ENCODE measurements at places on chromosomes 12 and 14. TPM values are rescaled to one million over a fixed set of nuclear protein-coding genes. Genes with fewer than 3 reads are reported as not detected.

DNA sequence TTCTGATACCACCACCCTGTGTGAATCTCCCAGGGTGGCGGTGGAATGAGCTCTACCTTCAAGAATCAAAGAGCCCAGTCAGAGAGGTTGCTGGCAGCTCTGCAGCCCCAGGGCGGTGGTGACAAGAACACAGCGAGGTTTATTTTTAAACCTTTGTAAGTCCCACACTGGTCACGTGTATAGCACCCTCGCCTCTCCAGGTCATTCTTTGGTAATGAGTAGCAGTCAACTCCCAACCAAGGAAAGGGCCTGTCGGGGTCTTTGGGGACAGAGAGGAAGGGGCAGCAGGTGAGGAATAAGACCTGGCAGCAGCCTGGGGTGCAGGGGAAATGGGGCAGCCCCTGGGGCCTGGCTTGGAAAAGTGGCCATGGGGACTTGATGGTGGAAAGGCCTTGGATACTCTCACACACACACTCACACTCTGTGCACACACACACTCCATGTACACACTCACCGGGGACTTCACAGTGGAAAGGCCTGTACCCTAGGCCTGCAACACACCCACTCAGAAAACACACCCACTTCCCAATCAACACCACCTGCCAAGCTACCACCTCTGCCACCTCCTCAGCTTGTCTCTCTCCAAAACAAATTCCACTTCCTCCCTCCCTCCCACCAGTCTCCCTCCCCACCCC, 178.6 kb downstream of the DPF3 start:
- H3K27ac ChIP-seq: no peak overlapping the region
- no peak overlapping the region for H3K4me3 ChIP-seq
- no peaks in the 10 kb centered on the region for H3K27me3 ChIP-seq
- H3K36me3 ChIP-seq: no peaks in the 10 kb centered on the region

GRCh38 chr12:21340403-21340802, 5.7 kb upstream of the SLCO1A2 start:
- no peak overlapping the region for H3K27ac ChIP-seq
- no peaks in the 10 kb centered on the region for H3K27me3 ChIP-seq
- H3K36me3 ChIP-seq: no peaks in the 10 kb centered on the region
- no peak overlapping the region for H3K4me3 ChIP-seq
- peaks cover 4% of the 10 kb centered on the region for H3K4me1 ChIP-seq
- DNase-seq: no peak

GRCh38 chr12:92574051-92574783, 128.6 kb upstream of the PLEKHG7 start:
- no peak overlapping the region for H3K4me3 ChIP-seq
- DNase-seq: peak; percentile 19
- no peak overlapping the region for H3K27ac ChIP-seq
- peaks cover 2% of the 10 kb centered on the region for H3K27me3 ChIP-seq

DNA sequence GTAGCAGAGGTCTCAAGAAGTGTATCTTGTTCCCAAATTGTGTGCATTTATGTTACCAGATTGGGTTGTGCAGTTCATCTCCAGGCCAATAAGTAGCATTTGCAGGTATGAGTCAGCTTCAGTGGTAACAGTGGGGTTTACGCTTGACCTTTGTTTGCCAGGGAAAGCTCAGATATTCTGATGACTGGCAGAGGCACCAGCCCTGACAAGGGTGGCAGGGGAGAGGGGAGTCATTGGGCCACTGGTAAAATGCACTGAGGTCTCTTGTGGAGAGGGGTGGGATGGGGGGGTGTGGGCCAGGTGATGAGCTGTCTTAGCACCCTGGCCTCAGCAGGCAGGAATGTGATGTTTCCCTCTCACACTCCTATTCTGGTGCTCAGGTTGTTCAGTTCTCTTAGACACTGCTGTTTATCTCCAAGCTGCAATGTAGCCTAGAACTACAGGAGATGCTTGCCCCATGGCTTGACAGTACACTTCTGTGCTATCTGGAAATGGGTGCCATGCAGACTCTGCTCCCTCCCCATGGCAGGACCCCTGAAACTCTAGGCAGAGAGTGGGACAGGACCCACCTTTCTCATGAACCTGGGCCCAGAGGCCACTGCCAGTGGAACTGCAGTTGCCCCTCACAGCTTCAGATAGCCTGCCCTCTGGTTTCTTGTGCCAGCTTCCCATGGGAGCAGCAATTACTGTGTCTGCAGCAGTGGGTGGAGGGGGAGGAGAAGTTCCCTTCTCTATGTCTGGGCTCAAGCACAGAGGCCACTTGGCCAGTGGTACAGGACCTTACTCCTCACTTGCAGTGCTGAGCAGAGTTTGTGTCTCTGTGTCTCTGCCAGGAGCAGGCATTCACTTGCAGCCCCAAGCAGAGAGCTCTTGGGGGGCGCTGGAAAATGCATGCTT, 31.9 kb downstream of the USP15 start:
- peaks cover 58% of the 10 kb centered on the region for H3K4me1 ChIP-seq
- H3K27ac ChIP-seq: no peak overlapping the region
- no peaks in the 10 kb centered on the region for H3K27me3 ChIP-seq
- H3K4me3 ChIP-seq: no peak overlapping the region
- DNase-seq: no peak

DNA sequence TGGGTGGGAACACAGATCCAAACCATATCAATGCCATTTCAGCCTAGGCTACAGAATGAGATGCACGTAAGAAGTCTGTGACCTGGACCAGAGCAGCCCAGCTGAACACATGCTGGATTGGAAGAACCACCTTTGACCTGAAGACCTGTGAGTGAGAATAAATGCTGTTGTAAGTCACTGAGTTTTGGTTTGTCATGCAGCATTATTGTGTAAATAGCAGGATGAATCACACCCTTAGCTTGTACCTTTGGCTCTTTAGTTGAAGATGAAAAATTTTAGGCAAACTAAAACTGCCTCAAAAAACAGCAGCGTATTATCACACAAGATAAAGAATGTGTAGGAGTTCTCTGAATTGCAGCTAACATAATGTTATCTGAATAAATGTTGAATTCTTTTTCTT, 199.4 kb upstream of the LRIG3 start:
- no peaks in the 10 kb centered on the region for H3K27me3 ChIP-seq
- DNase-seq: no peak
- H3K27ac ChIP-seq: no peak overlapping the region
- H3K36me3 ChIP-seq: no peaks in the 10 kb centered on the region

DNA sequence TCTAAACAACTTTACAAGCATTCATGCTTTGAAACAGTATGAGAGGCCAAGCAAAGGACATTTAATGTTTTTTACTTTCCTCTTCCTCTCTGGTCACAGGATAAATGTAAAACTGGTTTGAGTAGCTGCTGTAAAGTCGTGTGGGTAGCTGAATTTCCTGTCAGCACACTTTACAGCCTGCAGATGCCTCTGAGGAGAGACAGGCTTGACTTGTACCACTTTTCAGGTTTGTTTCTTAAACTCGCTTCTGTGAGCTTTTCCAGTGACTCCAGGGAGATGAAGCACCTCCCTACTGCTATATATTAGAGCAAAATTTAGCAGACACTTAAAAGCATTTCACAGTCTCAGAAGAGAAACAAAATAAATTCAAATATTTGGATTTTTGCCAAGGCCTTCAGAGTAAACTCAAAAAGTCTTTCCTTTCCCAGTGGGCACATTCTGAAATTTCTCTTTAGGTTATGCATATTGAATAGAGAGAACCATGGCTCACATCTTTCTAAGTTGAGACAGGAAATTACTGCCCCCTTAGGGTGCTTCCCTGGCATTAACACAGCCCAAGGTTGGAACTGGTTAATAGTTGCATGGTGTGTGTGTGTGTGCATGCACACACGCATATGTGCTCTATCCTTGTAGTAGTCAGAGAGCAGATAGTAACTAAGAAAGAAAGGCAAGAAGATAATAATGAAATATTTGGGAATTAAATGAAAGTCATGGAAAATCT, 557.3 kb upstream of the MIS18BP1 start:
- H3K27me3 ChIP-seq: no peaks in the 10 kb centered on the region
- no peak overlapping the region for H3K4me3 ChIP-seq
- H3K36me3 ChIP-seq: no peaks in the 10 kb centered on the region
- H3K27ac ChIP-seq: no peak overlapping the region

TAS2R13 gene
- total RNA-seq: 0.90 TPM

CCDC197 gene
- total RNA-seq: not detected

TSPAN19 gene
- 0.59 TPM for total RNA-seq

All from endothelial cell (in vitro differentiated cells).